ENCODE measurements at places on chromosomes 2 and 18.

GRCh38 chr2:20565101-20565622 is 85.7 kb downstream of the HS1BP3 start:
- DNase-seq = no peak

DNA sequence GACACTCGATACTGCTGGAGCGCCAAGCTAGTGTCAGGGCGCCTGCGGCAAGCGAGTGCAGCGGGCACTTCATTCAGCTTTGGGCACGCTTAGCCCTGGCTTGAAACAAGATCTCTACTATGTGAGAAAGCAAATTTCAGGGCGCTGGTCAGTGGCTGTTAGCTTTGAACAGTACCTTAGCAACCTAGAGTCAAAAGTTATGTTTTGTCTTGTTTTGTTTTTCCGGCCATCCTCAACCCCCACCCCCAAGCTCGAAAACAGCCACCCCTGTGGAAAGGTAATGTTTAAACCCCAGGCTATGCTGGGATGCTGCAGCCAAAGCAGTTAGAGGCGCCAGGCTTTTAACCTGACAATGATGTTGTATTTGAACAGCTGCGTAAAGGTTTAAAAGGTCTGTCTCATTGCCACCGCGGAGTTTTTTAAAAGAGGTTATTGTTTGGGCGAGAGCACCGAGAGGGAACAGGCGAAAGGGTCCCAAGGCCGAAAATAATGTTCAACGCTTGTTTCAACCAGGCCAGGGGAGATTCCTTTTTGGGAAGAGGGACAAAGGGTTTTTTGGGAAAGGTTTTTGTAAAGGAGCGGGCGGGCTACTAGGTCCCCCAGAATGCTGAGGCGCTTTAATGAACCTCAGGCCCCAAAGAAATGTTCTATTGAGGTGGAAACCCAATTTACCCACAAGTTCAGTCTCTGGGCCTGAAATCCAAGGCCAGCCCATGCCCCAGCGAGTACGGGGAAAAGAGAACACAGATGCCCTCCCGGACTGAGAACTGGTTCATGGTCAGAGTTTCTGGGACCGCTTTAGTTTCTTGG is 2.3 kb upstream of the HOXD10 start:
- DNase-seq = no peak

DNA sequence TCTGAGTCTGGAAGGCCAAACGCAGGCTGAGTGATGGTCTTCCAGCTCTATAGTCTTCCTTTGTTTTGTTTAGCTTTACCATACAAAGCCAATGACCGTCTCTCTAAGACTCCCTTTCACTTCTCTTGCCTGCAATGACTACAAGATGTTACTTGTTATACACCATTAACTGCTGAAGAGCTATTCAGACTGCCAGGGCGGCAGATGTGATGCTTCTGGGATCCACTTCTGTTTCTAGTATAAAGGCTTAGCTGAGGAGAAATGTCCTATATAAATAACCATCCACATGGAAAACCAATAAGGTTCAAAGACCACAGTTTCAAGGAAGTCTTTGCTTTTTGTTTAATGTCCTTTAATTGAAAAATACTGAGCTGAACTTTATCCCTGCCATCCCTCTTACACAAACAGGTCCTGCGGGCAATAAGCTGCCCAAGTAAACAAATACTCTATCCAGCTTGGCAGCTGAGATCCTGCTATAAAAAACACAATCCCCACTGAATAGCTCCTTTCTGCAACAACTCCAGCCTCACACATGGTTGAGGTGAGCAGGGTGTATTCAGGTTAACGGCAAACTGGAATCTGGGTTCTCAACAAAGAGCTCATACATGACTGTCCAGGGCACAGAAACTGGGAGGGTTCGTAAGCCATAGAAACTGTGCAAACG is 124.6 kb downstream of the VIT start:
- no peak for DNase-seq

DNA sequence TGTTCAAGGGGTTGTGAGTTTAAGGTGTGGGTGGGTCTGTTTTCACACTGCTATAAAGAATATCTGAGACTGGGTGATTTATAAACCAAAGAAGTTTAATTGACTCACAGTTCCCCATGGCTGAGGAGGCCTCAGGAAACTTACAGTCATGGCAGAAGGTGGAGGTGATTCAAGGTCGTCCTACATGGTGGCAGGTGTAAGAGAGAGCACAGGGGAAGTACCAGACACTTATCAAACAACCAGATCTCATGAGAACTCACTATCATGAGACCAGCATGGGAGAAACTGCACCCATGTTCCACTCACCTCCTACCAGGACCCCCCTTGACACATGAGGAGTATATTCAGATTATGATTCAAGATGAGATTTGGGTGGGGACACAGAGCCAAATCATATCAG is 38.0 kb downstream of the RHBDD1 start:
- no peak for DNase-seq

GRCh38 chr2:33521791-33522281 is 45.4 kb downstream of the RASGRP3 start:
- DNase-seq = no peak

DNA sequence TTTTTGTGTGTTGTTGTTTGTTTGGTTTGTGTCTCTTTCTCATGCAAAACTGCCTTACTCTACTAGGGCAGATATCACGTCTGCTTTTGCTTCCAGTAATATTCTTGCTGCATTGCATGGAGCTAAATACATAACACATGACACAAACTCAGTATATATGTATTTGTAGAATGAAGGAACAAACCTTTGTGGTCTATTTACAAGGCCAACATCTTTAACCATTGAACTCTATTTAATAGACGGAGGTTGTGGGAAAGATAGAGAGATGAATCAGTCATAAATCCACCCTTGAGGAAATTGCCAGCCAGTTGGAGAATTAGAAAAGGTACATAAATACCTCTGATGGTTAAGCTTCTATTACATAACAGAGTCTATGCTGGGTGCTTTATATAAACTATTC is 26.0 kb upstream of the IL1RL1 start:
- no peak for DNase-seq

GRCh38 chr18:79883461-79884293 is 67.8 kb downstream of the SLC66A2 start:
- no peak for DNase-seq

GRCh38 chr2:102514061-102514785 is 41.2 kb downstream of the SLC9A4 start:
- no peak for DNase-seq

GRCh38 chr18:2905854-2906703 is 59.3 kb downstream of the EMILIN2 start:
- DNase-seq = peak; percentile 31

GRCh38 chr18:21316296-21316695 is 74.3 kb downstream of the GREB1L start:
- no peak for DNase-seq

DNA sequence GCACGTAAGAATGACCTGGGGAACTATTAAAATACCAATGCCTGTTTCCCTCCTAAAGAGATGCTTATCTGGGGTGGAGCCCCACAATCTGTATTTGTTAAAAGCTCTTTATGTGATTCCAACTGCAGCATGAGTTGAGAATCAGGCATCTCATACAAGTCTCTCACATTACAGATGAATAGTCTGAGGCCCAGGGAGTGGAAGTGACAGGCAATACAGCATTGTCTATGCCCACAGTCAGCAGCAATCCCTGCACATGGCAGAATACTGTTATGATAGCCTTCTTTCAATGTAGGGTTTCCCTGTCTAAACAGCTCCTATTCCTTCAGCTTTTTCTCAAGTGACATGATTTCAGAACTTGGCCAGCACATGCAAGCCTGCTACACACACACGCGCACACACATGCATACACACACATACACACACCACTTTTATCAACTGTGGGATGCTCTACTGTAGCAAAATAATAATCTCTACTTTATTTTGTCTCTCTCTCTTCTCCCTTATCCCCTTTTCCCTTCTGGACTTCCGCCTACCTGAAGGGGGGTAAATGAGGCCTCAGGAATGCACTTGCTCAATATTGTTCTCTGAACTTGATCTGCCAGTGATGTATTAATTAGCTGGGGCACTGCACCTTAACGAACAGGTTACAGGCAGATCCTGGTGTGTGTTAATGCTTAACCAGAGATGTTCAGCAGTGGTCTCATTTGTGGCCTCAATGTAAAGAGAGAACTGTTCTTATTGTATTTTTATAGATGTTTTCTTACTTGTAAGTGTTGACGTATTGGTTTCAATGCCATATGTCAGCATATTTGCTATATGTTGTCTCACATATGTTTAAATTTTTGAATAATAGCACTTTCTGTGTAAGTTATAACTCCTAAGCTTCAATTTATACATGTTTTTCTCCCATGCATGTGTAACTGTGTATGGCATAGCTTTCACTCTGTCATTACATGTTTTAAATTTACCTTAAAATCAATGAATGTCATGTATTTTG is 116.0 kb downstream of the SETBP1 start:
- DNase-seq = no peak

- no peak for DNase-seq
Observed at GRCh38 chr2:150853263-150853662, 365.8 kb upstream of the RND3 start.

DNA sequence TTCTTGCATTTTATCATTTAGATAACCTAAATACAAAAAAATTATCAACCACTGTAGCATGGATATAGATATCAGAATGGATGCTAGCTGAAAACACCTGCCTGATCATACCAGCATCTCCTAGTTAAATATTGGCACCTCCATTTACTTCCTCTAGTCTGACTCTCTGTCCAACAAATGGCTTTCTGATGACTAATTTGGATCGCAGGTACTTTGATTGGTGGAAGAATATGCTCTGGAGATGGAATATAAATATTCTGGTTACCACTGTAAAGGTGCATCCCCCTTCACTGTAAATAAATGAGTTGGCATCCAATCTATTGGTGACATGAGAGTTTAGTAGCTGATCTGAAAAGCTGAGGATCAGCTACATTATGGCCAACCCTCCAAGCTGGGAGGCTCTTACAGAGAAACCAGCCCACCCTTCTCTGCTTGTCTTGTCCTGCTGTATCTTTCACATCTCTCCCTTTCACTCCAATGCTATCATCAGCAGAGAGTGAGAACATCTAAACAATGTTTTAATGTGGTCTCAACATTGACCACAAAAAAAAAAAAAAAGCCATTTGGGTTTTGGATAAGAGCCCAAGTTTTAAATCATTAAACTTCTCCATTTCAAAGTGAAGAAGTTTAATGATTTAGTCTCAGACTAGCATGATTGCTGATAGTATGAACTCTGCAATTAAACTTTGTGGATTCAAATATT is 90.5 kb downstream of the PMAIP1 start:
- DNase-seq = no peak

GRCh38 chr18:70031221-70031620 is 83.5 kb upstream of the CD226 start:
- DNase-seq = no peak

DNA sequence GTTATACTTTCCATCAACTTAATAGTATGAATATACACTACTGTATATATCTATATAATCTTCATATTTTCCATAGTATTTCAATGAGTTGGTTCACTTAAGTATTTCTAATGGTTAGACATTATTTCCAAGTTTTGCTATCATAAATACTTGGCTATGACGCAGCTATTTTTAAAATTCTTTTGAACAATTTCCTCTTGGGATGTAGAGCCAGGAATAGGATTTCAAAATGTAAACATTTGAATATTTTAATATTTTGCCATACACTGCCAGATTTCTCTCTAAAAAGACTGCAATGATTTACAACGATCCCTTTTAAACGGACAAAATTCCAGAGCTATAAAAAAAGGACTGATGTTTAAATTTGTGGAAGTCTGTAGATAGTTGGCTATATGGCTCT is 95.6 kb downstream of the NUP35 start:
- no peak for DNase-seq

DNA sequence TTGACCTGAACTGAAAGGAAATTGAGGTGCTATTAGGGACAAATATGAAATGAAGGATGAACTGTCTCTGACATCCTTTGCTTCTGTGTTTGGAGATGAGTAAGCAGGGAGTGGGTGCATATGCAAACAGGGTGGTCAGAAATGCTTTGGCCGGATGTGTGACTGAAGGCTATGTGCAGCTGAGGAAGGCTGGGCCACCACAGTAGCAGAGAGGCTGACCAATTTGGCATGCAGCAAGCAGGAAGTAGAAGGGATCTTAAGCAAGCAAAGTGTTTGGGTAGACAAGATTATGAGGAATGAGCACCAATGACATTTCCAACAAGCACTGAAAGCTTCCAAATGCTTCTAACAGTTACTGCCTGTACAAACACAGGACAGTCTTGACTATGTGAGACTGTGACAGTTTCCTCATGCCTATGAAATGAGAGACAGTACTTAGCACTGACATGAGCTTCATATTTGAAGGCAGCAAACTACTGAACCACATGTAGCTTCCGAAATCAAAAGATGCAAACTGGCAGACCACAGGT is 3.3 kb upstream of the ACTR3 start:
- DNase-seq = no peak

DNA sequence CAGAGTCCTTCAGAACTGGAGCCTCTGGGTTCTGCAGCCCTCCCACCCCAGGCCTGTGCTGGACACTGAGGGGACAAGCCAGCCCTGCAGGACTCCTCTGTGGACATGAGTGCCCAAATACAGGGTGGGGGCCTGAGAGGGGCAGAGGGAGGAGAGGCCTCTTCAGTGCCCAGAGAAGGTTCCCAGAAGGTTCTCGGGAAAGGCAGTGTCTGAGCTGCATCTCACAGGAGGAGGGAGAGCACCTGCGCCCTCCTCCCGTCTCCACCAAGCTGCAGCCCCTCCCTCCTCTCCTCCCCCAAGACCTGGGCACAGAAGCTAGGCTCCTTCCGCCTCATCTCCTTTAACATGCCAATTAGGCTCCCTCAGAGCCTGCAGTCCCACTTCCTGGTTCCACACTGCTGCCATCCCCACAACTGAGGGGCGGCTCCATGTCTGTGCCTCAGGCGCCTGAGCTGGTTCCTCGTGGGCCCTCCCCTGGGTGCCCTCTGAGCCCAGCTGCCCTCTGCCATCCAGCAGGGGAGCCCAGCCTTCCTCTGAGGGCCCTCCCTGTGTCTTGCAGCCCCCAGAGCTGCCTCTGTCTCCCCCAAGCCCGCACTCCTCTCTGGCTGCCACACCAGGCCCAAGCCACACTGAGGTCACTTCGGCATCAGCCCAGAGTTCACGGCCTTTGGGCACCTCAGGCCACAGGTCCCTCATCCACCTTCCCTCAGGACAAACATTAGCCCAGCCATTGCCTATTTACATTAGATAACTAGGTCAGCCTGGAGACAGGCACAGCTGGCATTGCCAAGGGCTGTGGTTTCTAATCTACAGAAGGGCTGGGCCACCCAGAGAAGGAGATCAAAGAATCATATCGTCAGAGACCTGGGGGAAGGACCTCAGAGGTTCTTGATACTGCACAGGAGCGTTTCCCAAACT is 28.9 kb downstream of the KCNK3 start:
- DNase-seq = no peak

DNA sequence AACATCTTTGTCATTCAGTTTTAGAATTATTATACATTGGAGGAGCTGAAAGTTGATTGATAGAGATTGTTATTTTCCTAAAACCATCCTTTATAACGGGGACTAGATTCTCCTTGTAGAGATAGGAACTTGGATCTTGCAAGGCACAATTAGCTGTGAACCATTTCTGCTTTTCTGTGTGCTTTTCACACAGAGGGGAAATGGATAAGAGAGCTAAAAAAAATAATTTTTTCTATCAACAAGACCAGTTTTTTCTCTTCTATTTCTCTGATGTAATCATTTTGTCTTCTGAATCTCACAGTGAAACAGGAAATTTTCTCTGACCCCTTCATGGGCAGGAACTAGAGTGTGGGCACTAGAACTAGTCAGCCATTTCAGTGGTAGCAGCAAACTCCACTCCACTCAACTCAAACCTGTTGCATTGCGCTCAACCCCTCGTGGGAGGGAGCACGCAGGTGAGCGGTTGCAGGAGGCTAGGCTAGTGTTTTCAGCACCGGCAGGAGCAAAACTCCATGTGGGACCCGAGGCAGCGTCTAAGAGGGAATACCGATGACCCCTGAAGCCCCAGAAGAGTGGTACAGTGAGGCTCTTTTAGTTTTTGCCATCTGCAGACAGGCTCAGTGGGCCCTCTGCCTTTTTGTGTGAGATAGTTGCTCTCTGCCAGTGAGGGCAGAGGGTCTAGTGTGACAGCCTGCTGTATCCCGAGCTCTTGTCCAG is 24.0 kb upstream of the SLC39A10 start:
- DNase-seq = no peak
